CD4-positive, alpha-beta T cell (primary cell): ENCODE measurements at places on chromosomes 2 and 18.

GRCh38 chr2:121286506-121286905, 1.5 kb upstream of the TFCP2L1 start:
- DNase-seq, result no peak

DNA sequence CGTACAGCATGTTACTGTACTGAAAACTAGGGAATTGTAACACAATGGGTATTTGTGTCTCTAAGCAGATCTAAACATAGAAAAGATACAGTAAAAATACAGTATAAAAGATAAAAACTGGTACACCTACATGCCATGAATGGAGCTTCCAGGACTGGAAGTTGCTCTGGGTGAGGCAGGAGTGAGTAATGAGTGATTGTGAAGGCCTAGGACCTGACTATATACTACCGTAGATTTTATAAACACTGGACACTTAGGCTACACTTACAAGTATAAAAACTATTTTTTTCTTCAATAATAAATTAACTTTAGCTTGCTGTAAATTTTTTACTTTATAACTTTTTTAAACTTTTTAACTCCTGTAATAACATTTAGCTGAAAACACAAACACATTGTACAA, 324.4 kb upstream of the TNP1 start:
- no peak for DNase-seq

DNA sequence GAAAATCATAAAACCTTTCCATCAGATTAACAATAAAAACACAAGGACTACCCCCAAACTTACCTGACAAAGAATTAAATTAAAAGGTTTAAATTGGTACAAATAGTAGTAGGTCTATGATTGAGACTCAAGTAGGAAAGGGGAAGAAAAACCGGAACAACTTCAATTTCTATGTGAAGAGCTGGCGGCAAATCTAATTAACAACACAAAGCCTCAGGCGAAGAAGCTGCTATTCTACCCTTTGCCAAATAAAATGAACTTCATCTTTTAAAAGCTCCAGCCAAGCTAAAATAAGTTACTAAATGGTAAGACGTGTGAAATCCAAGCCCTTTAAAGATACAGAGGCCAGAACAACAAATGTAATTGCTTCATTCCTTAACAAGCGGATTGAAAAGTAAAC, 146.5 kb downstream of the DLGAP1 start:
- DNase-seq, result no peak

DNA sequence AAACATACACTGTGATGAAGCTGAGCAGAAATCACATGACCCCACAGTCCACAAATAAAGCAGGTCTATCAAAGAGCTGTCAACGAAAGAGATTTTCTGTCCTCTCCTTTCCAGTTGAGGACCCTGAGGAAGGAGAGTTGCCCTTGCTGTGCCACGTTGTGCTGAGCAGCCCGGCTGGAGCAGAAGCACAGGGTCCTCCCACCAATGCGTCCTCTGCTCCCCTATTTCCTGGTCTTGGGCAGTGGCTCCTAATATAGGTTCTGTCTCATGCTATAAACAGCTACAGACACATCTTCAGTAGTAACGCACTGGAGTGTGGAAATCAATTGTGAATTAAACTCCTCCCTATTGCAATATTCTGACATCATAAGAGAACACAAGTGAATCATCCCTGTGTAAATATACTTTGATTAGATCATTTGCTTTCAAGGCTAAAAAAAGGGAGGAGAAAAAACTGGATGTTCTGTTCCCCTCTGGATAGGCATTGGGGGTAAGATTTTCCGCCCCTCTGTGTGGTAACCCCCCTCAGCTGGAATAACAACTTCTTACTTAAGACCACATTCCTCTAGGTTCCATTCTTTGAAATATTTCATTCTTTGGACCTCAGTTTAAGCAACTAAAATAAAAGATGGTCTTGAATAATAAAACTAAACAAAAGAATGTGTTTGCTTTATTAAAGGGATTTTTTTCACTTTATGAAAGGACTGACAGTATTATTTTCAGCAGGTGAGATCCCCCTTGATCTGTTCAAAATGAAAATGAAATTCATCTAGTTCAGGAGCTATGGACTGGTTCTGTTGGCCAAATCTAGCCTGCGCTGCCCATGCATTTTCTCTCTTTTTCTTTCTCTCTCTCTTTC, 8.3 kb upstream of the RHOB start:
- DNase-seq, result no peak

GRCh38 chr2:10033251-10034006, 9.9 kb upstream of the KLF11 start:
- no peak for DNase-seq

DNA sequence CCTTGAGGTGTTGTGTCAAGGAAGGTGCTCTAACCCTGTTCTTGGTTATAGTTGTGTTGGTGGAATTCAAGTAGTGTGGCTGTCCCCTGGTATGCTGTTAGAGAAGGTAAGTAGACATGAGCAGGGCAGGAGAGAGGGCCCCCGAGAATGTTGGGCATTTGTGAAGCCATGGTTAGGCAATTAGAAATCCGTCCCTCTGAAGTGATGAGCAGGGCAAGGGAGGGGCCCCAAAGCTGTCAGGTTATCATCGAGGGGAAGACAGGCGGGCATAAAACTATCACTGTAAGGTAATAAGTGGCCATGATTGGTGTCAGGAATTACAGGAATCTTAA, 5.2 kb downstream of the XRCC5 start:
- DNase-seq, result no peak

GRCh38 chr2:241947004-241947350, 77.4 kb downstream of the RTP5 start:
- no peak for DNase-seq
